Osteoblast (primary cell): ENCODE measurements at places on chromosomes 1 and 21. TPM values are rescaled to one million over a fixed set of nuclear protein-coding genes. Genes with fewer than 3 reads are reported as not detected.

MMP23B gene
- total RNA-seq: 0.59 and 1.1 TPM in 2 replicates

DNA sequence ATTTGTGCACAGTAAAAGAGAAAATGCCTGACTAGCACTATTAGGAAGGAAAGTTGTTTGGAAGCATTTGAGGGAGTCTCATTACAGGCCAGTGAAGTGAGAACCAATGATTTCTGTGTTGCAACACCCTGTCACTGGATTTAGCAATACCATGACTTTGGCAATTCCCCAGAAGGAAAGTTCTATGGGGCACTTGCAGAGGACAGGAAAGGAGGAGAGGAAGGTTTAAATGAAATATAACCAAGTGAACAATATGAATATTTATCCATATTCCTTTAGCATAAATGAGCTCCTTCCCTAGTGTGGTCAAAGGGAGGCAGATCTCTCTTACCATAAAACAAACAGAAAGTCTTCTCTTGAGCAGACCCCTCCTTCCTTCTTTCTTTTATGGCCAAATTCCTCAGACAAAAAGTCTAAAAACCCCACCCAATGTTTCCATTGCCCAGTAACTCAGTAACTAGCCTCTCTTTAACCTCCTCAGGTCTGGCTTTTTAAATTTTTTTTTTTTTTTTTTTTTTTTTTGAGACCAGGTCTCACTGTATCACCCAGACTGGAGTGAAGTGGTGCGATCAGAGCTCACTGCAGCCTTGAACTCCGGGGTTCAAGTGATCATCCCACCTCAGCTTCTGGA is 5.5 kb downstream of the TLR5 start:
- no peak overlapping the region for H3K4me3 ChIP-seq
- DNase-seq: peak; percentile 79
- H3K4me1 ChIP-seq: peaks cover 30% of the 10 kb centered on the region
- no peak overlapping the region for H3K27ac ChIP-seq
- H3K27me3 ChIP-seq: peaks cover 19% of the 10 kb centered on the region

GRCh38 chr1:8533124-8533523 is 215.2 kb downstream of the SLC45A1 start:
- H3K27me3 ChIP-seq: no peaks in the 10 kb centered on the region
- H3K4me1 ChIP-seq: no peaks in the 10 kb centered on the region
- H3K4me3 ChIP-seq: no peak overlapping the region
- DNase-seq: no peak
- H3K27ac ChIP-seq: no peak overlapping the region

- H3K36me3 ChIP-seq: no peaks in the 10 kb centered on the region
- H3K4me1 ChIP-seq: peaks cover 14% of the 10 kb centered on the region
- DNase-seq: no peak
- no peak overlapping the region for H3K27ac ChIP-seq
- H3K4me3 ChIP-seq: no peak overlapping the region
- H3K27me3 ChIP-seq: no peaks in the 10 kb centered on the region
These were observed 149.3 kb downstream of the MRPL39 start for GRCh38 chr21:25457946-25458345.

DNA sequence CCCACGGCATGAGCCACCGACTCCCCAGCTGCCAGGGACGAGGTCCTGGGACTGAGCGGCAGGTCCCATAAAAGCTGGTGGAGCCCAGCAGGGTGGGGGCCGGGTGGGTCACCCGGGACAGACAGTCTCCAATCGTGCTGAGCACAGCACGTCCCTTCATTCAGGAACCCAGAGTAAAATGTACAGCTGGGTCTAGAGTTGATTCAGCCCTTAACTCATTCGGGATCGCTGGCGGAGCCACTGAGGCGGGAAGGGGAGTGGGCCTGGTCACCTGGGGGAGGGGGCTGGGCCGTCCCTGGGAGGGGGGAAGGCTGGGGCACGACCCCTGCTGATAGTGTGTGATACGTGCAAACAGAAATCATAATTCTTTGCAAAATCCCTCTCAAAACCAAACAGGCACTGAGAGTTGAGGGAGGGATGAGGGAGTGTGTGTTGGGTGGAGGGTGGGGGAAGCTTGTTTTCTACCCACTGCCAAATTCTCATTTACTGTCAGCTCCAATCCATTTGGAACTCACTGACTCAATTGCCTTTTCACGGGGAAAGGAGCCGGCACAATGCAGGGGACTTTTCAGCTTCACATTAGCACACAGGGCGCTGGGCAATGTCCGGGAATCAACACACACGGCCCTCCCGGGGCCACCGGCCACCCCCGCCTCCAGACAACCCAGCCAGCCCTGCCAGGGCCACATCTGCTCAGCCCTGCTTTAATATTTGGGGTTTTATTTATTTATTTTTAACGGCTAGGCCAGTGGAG is 13.8 kb downstream of the CASZ1 start:
- DNase-seq: peak; percentile 51
- peaks cover 64% of the 10 kb centered on the region for H3K27me3 ChIP-seq
- H3K4me3 ChIP-seq: no peak overlapping the region
- H3K27ac ChIP-seq: no peak overlapping the region
